ENCODE measurements at places on chromosomes 16 and 17. TPM values are rescaled to one million over a fixed set of nuclear protein-coding genes. Genes with fewer than 3 reads are reported as not detected.

- DNase-seq: no peak
- H3K36me3 ChIP-seq: no peaks in the 10 kb centered on the region
- H3K27me3 ChIP-seq: no peaks in the 10 kb centered on the region
- H3K27ac ChIP-seq: no peak overlapping the region
- H3K4me3 ChIP-seq: no peak overlapping the region
- no peaks in the 10 kb centered on the region for H3K4me1 ChIP-seq
Observed at GRCh38 chr17:32492648-32493289, 6.0 kb downstream of the CDK5R1 start.

- H3K4me1 ChIP-seq: peaks cover 4% of the 10 kb centered on the region
- peak; percentile 74 for DNase-seq
- peak overlapping the region; percentile 48 for H3K27ac ChIP-seq
- H3K27me3 ChIP-seq: no peaks in the 10 kb centered on the region
- H3K4me3 ChIP-seq: no peak overlapping the region
Observed at GRCh38 chr16:28910086-28911031, 14.7 kb downstream of the RABEP2 start.

DNA sequence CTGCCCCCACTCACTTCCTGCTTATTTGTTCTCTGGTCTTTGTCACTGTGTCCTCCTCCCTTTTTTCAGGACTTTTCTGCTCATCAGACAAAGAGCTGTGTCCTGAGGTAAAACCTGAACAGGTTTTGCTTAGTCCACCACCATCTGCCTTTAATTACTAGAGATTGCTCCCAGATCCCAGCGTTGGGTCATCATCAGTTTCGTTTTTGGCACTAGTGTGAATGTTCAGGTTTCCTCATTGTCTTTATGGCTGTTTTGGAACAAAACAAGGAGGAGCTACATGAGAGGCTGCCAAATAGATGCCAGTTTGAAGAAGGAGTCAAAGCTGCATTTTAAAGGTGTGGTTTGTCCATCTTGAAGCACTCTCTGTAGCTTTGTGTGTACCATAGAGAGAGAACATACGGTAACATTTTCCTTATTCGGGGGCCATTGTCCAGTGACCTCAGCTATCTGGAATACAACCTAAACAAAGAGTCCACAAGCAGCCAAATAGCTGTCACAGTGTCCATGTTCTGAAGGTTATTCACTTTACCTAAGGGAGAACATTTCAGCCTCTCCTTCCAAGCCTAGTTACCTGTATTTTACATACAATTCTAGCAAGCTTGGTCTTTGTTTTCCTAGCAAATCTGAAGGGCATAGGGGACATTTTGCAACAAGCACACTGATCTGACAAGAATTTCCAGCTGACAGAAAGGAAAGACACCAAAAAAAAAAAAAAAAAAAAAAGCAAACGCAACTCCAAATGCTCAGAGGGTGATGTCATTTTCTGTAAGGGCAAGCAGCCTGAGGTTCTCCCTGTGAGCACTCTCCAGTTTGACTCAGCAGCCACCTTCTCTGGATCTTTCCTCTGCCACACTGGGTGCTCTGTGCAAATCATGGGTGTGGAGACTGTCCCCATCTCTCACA is 196.1 kb downstream of the NTN1 start:
- no peaks in the 10 kb centered on the region for H3K36me3 ChIP-seq
- H3K27ac ChIP-seq: peak overlapping the region; percentile 43
- H3K27me3 ChIP-seq: no peaks in the 10 kb centered on the region
- no peak overlapping the region for H3K4me3 ChIP-seq
- no peak for DNase-seq

DNA sequence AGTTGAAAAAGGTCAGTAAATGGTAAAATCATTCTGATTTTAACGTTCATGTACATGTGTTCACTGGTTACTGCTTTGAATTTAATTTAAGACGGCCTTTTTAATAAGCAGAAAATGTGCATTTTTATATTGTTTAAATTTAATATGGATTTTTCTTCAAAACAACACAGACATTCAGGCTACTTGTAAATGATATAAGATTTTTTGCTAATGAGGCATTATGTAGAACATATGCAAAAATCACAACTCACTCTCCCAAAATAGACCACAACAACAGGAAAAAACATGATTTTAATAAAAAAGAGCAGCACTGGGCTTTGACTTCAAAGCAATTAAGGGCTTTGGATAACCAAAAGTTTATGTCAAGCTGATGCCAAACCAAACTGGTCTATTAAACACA is 22.3 kb downstream of the RPGRIP1L start:
- no peaks in the 10 kb centered on the region for H3K36me3 ChIP-seq
- no peaks in the 10 kb centered on the region for H3K27me3 ChIP-seq
- no peak overlapping the region for H3K27ac ChIP-seq
- no peak for DNase-seq
- no peak overlapping the region for H3K4me3 ChIP-seq

GRCh38 chr17:69511250-69511649 is 96.8 kb downstream of the MAP2K6 start:
- H3K4me1 ChIP-seq: no peaks in the 10 kb centered on the region
- no peaks in the 10 kb centered on the region for H3K27me3 ChIP-seq
- H3K4me3 ChIP-seq: no peak overlapping the region
- H3K27ac ChIP-seq: no peak overlapping the region

GRCh38 chr16:78770353-78771091 is 671.1 kb downstream of the WWOX start:
- H3K4me3 ChIP-seq: no peak overlapping the region
- H3K27me3 ChIP-seq: no peaks in the 10 kb centered on the region
- peak; percentile 85 for DNase-seq
- H3K27ac ChIP-seq: no peak overlapping the region
- peaks cover 6% of the 10 kb centered on the region for H3K4me1 ChIP-seq
- H3K36me3 ChIP-seq: no peaks in the 10 kb centered on the region

DNA sequence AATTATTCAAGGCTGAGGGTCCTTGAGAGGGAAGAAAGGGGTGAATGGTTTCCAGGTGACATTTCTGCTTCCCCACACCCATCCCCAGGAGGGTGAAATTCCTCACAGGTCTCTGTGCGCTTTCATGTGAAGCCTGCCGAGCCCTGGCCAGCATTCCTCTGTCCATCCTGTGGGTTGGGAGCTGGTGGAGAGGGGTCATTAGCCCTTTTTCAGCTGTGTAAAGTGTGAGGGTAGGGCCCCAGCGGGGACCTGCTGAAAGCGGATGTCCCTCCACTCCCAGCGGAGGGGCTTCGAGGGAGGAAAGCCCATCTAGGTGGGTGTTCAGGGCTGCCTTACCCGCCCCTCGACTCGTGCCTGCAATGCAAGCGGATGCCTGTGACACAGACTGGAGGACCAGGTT is 53.3 kb upstream of the DLX4 start:
- H3K4me1 ChIP-seq: no peaks in the 10 kb centered on the region
- no peak for DNase-seq
- no peak overlapping the region for H3K4me3 ChIP-seq
- peaks cover 63% of the 10 kb centered on the region for H3K27me3 ChIP-seq
- no peak overlapping the region for H3K27ac ChIP-seq

Gene LRRC36
- not detected for total RNA-seq

Gene GPRC5B
- total RNA-seq: 17.3 TPM

Gene MPP2
- total RNA-seq: 4.6 TPM
